Activated gamma-delta T cell (primary cell): ENCODE measurements at places on chromosomes 3 and 15.

DNA sequence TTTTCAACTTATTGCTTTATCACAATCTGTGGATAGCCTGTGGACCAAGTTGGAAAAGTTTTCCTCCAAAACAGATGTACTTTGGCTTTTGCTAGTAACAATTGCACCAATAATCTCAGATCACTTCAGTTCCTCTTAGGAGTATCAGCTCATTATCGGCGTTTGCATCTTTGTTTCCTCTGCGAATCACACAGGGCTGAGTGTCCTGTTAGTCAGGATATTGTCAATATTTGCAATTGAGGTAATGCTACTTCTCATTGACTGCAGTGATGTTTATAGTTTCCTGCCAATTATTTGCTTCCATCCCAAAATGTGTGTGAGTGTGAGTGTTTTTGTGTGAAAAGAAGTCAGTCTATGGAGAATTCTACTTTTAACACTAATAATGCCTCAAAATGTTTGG, 545.0 kb downstream of the SI start:
- no peak for DNase-seq

DNA sequence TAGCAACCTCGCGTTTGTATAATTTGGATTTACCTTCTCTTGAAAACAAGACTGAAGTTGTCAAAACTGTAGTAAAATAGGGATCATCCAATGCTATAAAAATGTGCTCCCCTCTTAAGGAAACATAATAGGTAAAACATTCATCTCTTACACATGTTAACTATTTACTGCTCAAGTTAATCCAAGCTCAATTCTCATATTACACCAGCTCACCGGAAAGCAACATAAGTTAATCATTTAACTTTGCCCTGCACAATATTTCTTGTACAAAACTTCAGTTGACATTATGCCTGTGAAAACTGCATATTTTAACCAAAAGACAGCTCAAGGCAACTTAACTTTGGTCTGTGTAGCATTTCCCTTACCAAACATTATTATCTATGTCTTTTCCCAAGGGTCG, 634.2 kb downstream of the NAALADL2 start:
- no peak for DNase-seq

DNA sequence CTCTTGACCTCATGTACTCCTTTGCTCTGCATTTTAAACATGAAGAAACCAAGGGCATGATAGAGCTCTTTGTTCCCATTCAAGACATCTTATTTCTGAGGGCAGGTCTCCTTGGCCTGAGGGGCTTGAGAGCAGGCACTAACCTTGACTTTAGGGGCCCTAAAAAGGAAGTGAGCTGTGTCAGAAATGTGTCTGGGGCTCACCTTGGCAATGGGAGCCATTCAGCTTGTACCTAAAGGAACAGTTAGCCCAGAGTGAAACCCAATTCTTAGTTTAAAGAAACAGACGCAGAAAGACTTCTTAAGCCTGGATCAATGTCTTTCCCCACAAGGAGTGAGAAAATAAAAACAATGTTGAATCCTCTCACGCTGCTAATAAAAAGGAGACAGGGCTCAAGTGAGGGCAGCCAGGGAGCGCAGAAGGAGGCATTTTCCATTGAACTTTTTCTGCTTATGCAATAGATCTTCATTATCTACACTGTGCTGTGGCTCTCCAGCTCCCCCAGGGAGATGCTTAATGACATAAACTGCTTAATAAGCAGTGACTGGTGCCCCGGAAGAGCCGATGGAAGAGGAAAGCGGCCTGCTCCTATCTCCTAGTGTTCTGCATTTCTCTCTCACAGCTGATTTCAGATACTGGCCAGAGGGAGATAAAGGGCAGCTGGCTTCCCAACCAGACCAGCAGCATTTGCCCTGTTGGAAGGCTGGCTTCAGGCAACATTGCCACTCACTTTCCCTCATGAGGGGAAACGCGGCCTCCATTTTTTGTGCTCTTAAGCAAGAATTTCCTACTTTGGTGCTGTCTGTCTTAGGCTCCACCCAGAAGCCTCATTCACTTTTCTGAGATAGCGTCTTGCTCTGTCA, 152.0 kb downstream of the OPA1 start:
- no peak for DNase-seq

DNA sequence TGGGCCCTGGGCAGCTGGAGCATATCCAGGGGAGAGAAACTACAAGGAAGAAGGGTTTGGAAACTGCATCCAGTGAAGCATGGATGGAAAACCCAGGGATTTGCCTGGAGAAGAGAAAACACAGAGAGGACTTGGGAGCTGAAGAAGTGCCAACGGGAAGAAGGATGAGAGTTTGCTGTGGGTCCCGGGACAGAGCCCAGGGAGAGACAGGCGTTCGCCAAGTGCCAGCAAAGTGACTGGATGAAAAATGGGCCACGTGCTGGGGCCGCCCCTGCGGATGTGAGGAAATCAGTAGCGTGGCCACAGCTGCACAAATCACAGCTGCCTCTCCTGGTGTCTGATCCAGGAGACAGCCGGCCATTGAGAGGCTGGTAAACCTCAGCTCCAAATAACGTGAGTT, 70.4 kb downstream of the HES1 start:
- no peak for DNase-seq

DNA sequence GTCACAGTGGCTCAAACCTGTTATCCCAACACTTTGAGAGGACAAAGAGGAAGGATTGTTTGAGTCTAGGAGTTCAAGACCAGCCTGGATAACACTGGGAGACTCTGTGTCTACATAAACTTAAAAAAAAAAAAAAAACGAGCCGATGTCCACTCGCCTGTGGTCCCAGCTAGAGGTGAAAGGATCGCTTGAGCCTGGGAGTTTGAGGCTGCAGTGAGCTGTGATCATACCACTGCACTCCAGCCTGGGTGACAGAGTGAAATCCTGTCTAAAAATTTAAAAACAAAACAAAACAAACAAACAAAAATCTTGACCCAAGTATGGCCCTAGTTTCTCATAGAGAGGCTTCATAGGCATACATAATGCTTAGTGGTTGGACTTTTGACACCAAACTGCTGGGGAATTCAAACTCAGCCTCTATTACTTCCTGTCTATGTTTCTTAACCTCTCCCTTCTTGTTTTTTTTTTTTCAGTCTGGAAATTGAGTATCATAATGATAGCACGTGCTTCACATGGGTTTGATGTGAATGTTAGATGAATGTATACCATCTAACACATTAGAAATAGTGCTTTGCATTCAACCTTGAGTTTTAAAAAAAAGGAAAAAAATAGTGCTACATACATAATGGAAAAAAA, 46.4 kb upstream of the CAPN7 start:
- no peak for DNase-seq

GRCh38 chr15:50068016-50068415, 51.0 kb downstream of the ATP8B4 start:
- DNase-seq, result no peak

DNA sequence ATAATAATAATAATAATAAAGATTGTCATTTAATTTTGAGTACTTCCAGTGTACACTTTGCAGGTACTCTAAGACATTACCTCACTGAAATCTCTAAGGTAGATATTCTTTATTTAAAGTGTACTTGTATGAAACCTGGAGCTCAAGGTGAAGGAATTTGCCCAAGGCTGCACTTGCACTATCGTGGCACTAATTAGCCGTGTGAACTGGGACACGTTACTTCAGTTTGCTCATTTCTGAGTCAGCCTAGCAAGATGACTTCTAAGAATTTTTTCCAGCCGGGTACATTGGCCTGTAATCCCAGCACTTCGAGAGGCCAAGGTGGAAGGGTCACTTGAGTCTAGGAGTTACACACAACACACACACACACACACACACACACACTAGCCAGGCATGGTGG, 33.5 kb downstream of the MLH1 start:
- no peak for DNase-seq

DNA sequence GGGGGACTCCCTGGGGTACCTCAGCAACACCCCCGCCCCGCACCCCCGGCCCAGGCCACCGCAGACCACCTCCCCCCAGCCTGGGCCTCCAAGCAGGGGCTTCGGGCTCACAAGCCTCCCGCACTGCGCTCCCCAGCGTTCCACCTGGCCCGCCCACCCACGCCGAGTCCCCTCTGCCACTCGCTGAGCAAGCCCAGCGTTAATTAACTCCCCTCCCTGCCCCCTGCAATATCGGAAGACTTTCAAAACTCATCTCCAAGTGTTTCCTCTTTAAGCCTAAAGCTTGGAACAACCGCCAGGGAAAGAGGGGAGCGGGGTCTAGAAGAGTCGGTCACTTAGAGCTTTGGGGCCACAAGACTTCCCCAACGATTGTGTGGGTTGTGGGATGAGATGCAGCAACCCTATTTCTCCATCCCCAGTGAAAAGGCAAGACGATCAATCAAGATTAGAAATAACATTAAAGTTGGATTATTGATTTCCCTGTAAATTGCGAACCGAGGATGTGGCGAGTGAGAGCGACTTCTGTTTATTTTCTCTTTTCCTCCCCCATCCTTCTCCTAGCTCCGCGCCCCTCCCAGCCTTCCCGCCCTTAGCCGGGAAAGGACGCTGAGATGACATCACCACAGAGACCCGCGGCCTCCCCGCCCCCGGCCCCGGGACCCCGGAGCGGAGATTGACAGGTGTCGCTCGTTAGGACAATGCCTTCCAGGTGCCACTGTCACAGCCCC, 30.2 kb downstream of the NR2F2 start:
- DNase-seq, result no peak

DNA sequence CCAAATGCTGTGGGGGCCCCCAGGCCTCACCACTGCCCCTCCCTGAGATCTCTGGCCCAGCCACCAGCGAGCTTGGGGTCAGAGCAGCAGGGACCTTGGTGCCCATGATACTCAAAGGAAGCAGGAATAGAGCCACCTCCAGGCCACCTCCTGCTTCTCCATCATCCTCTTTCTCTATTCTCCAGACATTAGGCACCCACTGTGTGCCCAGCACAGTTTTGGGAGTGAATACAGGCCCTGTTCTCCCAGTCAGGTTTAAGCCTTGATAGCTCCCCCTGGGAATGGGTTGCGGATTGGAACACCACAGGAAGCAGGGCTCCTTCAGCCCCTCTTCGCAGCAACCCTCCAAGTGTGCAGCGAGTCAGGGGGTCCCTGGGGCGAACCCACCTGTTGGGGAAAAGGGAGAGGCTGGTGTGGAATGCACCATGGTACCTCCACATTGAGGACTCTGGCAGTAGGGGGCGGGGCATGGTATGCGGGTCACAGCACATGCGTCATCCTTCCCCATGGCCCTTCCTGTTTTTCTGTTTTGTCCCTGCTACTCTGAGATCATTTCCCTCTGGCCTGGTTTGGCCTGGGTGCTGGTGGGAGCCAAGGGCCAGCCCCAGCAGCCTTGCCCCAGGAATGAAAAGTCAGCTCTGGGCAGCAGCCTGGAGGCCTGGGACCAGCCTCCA, 14.2 kb upstream of the SEMA3B start:
- no peak for DNase-seq

- no peak for DNase-seq
Measured at GRCh38 chr3:120280566-120280965, 4.5 kb downstream of the GPR156 start.

DNA sequence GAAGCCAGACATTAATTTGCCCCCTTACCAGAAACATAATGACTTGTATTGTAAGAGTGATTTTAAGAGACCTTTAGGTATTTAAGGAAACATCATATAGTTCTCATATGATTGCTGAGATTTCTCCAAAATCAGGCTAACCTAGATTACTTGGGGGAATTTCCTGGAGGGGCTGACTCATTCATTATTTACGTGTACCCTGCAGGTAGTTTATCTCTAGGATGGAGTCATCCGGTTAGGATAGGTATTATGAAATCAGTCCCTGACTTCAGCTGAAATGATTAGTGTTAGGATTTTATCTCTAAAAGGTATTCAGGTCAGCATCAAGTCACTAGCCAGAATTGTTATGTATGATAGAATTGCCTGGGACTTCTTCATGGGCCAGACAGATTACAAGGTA, 97.5 kb downstream of the TCF12 start:
- no peak for DNase-seq

DNA sequence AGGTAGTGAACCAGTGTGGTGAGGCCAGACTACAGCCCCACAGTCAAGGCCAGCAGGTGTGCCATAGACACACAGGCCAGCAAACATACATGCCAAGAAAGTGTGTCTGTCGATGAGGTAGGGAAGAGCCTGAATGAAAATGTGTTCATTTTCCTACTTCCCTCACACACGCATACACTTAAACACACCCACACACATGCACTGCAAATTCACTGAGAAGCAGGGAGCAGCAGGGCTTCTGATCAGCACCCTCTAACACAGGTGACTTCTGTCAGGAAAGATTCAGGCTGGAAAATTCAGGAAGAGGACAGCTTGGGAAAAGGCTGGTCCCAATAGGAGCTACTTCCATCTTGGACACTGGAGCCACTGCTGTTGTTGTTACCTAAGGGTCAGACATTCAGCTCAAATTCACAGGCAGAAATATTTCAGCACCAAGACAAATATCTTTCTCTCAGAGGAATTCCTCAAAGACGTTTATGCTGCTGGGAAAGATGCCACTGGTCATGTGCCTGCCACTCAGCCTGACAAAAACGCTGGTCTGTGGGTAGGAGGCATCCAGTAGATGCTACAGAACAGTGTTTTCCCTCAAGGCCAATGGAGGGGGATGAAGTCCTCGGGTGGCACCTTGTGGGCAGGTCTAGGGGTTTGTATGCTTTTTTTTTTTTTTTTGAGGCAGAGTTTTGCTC, 40.9 kb upstream of the LARS2 start:
- DNase-seq, result no peak

- DNase-seq, result no peak
Measured at GRCh38 chr3:66703501-66703900, 202.7 kb upstream of the LRIG1 start.

- no peak for DNase-seq
Measured at GRCh38 chr3:122754929-122755328, 38.7 kb downstream of the HSPBAP1 start.

DNA sequence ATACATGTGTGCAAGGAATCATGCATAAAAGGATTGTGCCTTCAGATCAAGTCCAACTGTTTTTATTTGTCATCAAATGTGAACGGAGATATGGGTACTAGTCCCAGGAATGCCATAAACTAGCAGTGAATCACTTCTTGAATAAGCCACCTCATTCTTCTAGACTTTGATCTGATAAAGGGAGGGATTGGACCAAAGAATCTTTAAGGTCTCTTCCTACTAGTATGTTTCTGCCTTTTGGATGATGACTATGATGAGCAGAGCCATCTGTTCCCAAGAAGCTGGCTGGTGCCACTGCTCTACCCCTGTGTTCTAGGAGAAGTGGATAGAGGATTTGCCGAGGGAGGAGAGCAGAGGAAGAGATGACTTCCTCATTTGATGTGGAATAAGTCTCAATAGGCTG, 28.8 kb upstream of the UACA start:
- no peak for DNase-seq

DNA sequence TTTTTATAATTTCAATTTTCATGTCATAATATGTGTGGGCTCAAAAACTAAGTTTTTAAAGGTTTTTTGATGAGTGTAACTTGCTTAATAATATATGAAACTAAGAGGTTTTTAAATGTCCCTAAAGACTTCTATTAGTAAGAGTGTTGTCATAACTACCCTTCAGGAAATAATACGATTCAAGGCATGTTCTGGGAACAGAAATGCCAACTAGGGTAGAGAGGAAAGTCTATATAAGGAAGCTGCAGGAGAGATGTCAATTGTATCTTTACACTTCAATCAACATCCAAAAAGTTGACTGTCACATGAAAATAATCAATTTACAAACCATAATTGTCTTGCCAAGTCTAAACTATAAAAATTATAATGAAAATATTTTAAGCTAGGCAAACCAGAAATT, 76.3 kb downstream of the SMARCC1 start:
- no peak for DNase-seq
